NCI-H460 (cell line): ENCODE measurements at places on chromosomes 6 and 20. TPM values are rescaled to one million over a fixed set of nuclear protein-coding genes. Genes with fewer than 3 reads are reported as not detected.

DNA sequence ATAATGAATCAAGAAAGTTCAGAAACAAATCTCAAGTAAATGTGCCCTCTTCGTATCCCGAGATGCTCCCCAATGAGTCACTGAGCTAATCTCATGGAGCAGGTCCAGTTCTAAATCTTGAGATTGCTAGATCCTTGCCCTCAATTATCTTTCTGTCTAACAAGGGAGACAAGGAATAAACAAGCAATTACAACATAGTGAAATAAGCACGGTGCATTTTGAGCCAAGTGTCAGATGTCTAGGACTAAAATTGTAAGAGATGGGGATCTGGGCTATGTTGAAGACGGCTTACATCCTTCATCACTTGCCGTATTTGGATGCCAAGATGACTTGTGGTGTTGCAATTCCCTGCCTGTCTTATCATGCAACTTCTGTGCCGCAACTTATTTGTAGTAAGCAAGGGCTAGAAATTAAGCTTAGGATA lies 56.5 kb upstream of the ADGRF1 start:
- DNase-seq: no peak

- DNase-seq: no peak
Observed at GRCh38 chr20:44109951-44110361, 77.0 kb downstream of the JPH2 start.

Gene BEND6
- total RNA-seq: 2.7 and 4.8 TPM in 2 replicates

DNA sequence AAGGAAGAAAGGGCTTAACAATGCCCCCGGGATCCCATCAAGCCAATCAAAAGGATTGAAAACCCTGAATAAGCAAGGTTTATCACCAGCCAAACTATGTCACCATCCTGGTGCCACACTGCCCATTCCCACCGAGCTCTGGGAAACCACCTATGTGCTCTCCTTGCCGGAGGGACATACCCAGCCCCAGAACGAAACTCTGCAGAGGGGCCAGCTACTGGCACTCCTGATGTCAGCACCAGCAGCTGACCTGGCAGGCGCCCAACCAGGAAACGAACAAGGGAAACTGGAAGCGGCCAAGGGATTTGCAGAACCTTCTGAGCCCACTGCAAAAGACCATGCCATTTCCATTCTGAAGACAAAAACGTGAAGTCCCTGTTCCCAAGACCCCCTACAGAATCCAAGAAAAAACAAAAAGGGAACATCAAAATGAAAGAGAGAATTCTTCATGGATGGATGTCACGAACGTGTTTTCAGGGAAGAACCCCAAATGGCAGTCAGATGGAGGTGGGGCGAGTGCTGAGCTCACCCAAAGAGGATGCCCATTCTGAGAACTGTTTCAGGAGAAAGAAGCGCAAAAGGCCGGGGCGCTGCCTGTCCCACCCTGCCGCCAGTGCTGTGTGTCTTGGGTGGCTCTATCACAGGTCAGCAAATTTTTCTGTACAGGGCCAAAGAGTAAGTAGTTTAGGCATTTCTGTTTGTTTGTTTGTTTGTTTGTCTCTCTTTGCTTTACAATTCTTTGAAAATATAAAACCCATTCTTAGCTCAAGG lies 305.2 kb downstream of the ESR1 start:
- DNase-seq: no peak

DNA sequence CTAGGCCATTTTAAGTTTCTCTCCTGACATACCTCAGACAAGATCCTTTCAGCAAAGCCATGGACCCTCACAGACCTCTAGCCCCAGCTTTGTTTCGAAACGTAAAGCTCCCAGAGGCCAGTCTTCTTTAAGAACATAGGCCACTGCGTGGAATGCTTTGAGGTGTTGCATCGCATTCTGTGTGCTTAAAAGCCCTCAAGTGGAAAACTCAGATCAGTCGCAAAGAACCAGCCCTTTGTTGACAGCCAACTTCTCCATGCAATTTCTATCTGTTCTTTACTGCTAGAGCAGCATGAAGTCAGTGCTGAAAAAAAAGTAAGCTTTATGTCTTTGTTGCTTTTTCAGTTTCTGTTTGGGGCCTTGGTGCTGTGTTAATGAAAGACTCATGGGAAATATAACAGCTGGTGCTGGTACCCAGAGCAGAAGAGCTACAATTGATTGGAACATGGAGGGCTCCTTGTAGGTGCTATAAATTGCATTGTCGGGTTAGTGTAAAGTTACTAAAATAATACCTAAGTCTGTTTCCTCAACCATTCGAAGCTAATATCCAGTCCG lies 142.6 kb downstream of the MAP3K7 start:
- DNase-seq: no peak

DNA sequence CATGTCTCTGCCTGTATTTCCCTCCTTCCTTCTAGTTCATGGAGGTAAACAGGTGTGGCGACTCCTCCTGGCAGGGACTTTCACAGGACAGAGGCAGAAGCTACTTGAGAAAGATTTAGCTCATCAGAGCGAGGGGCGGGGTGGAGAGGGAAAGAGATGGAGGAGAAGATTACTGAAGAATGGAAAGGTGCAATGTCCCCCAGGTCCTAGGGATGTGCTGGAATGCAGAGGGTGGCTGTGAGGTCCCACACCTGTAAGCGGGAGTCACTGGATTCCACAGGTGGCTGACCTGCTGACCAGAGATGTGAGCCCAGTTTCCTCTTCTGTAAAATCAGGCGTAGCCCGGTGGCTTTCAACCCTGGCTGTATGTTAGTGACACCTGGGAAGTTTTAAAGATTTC lies 199.2 kb upstream of the SULF2 start:
- DNase-seq: no peak

Gene KIF25
- not detected in 2 replicates for total RNA-seq

DNA sequence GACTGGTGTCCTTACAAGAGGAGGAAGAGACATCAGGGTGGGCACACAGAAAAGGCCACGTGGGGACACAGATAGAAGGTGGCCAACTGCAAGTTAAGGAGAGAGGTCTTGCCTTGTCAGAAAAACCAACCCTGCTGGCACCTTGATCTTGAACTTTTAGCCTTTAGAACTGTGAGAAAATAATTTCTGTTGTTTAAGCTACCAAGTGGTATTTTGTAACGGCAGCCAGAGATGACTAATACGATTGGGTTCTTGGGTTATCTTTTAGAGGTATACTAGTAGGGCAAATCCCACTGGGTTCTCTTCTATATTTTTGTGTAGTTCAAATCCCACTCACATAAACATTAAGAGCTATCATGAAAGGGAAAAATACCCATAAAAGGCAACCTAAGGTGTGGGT lies 31.9 kb upstream of the ZBTB24 start:
- DNase-seq: no peak

GRCh38 chr20:22499515-22500166 lies 84.7 kb downstream of the FOXA2 start:
- no peak for DNase-seq

GRCh38 chr6:156905801-156906200 lies 128.6 kb downstream of the ARID1B start:
- DNase-seq: no peak

GRCh38 chr6:118739696-118740353 lies 88.4 kb upstream of the CEP85L start:
- DNase-seq: no peak

DNA sequence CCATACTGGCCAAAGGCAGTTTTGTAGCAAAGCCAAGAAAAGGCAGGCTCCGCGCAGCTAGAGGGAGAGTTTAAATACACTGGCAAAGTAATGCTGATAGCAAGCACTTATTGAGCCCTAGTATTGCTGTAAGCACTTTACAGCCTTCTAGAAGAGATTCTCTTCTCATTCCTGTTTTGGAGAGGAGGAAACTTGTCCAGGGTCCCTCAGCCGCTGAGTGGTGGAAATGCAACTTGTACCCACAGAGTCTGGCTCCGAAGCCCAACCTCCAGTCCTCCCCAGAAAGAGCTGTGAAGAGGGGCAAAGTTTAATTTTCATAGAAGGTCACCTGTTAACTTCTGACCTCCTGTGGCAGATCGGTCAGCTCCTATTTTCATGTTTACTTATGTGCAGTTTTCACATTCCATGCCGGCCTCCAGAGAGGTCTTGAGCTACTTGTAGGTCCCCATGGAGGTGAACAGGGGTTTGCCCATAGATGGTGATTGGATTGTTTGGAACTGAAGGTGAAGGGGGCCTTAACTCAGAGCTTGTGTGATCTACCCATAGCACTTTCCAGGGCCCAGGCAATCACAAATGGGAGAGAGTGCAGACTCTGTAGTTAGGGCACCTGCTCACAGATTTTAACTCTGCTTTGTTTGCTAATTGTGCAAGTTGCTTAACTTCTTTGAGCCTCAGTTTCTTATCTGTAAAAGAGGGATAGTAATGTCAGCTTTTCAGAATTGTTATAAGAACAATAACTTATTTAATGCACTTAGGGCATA lies 70.7 kb downstream of the LYRM2 start:
- DNase-seq: no peak

GRCh38 chr20:50537546-50538201 lies 27.5 kb downstream of the PTPN1 start:
- DNase-seq: no peak

Gene RIPOR3
- total RNA-seq: 0.12 TPM in 1 of 2 replicates, not detected in the other

Gene MMP24
- 0.05 TPM in 1 of 2 replicates, not detected in the other for total RNA-seq

GRCh38 chr20:13220194-13220903 lies 725 bp upstream of the ISM1 start:
- DNase-seq: peak; percentile 8

Gene FAM217A
- not detected in 2 replicates for total RNA-seq

GRCh38 chr6:1313767-1314503 lies 2.0 kb downstream of the FOXQ1 start:
- no peak for DNase-seq

GRCh38 chr6:67870321-67870720 lies 764.8 kb upstream of the ADGRB3 start:
- DNase-seq: no peak

Gene CST5
- not detected in 2 replicates for total RNA-seq

Gene OGFR
- total RNA-seq: 32.6 and 34.8 TPM in 2 replicates

GRCh38 chr6:108873971-108874370 lies 25.7 kb downstream of the ARMC2 start:
- DNase-seq: no peak

Gene KIF13A
- 13.3 and 16.9 TPM in 2 replicates for total RNA-seq

- no peak for DNase-seq
Observed at GRCh38 chr20:42792052-42792451, 397.7 kb downstream of the PTPRT start.

DNA sequence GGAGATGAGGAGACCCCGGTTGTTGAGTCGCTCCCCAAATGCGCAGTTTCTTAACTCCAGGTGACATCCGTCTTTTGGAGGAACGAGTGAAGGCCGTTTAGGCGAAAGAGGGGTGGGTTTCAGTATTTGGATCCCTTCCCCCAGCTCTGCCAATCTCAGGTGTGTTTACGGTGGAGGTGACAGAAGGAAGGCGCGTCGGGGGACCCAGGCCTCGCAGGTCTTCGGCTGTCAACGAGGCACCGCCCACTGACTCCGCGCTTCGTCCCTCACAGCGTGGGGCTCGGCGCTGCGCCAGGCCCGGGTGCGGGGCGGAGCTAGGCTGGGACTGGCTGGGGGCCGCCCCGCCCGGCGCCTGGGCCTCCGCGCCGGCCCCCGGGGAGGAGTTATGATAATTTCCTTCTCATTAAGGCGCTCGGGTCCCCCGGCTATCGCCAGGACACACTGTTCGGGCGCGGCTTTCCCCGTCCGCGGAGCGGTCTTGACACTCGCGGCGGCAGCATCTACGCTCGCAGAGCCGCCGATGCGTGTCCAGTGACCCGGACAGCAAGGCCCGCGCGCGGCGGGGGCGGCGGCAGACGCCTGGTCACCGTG lies at the start of gene TFAP2C:
TFAP2C (plus strand) TSS at position 434 of the 591 bp plus-strand sequence. CDS start 239 bp downstream, outside the sequence.
- peak; percentile 84 for DNase-seq

DNA sequence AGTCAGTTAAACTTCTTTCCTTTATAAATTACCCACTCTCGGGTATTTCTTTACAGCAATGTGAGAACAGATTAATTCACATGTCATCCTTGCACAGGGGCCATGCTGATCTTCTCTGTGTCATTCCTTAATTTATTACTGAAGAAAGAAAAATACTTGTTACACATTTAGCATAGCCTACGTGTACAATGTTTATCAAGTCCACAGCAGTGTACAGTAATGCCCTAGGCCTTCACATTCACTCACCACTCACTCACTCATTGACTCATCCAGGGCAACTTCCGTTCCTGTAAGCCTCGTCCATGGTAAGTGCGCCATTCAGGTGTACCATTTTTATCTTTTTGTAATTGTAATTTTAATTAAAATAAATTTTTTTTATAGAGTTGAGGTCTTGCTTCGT lies 73.6 kb downstream of the RSPH3 start:
- no peak for DNase-seq

GRCh38 chr6:41712651-41713103 lies 22.7 kb downstream of the TFEB start:
- DNase-seq: no peak

Gene ATP9A
- 28.7 and 31.8 TPM in 2 replicates for total RNA-seq

Gene CCNC
- 53.3 and 65.5 TPM in 2 replicates for total RNA-seq

GRCh38 chr6:90442366-90442765 lies 144.5 kb downstream of the MAP3K7 start:
- DNase-seq: no peak

Gene MCM3
- 32.7 and 35.4 TPM in 2 replicates for total RNA-seq

GRCh38 chr6:89842228-89842627 lies 12.5 kb downstream of the CASP8AP2 start:
- no peak for DNase-seq

GRCh38 chr6:139473231-139473701 lies 98.8 kb upstream of the CITED2 start:
- DNase-seq: no peak

Gene NKAPL
- not detected in 2 replicates for total RNA-seq

DNA sequence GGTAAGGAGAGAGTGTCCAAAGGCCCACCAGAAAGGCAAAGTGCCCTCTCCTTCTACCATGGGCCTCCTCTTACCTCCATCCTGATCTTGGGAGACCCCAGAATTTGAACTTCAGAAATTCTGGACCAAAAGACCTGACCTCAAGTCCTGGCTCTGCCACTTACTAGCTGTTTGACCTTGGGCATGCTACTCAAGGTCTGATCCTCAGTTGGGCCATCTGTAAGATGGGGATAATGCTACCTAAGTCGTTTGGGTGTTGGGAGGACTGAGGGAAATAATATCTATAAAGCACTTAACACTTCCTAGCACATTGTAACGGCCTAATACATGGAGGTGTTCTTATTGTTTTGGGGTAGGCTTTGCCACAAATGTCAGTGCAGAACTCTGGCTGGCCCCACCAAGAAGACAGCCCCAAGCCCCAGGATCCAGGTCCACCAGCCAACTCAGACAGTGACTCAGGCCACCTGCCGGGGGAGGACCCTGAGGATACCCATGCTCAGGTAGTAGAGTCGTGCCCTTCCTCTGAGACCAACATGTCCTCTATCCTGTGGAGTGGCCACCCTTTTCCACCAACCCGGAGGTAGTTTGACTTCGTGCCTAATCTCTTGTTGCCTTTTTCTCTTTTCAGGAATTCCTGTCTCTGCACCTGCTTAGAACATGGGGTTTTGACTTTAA lies 2.7 kb downstream of the PRICKLE4 start:
- no peak for DNase-seq

DNA sequence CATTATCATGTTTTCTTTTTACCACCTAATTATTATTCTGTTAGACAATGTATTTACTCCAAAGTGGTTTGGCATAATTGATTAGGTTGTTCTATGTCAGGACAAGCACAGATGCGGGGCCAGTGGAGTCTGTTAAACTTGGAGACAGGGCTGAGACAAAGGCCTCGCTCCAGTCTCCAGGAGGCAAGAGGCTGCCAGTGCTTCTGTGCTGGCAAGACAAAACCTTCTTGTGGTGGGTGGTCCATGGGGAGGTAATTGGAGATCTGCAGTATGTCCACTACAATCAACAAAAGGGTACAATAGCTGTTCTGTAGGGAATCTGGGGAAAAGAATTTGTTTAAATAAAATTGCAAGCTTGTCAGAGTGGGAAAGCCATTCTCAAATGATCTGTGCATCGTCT lies 677.2 kb upstream of the SLC35B3 start:
- DNase-seq: no peak
